ENCODE measurements at places on chromosomes 12 and 14. TPM values are rescaled to one million over a fixed set of nuclear protein-coding genes. Genes with fewer than 3 reads are reported as not detected.

- DNase-seq = no peak
These were observed at the start of gene OR4K5 for GRCh38 chr14:19920021-19920657. Gene OR4K5 (plus strand): TSS chr14:19920607. CDS start chr14:19920607, 0 bp downstream.

GRCh38 chr14:72479461-72479931 lies 414.4 kb downstream of the DPF3 start:
- DNase-seq = no peak

DNA sequence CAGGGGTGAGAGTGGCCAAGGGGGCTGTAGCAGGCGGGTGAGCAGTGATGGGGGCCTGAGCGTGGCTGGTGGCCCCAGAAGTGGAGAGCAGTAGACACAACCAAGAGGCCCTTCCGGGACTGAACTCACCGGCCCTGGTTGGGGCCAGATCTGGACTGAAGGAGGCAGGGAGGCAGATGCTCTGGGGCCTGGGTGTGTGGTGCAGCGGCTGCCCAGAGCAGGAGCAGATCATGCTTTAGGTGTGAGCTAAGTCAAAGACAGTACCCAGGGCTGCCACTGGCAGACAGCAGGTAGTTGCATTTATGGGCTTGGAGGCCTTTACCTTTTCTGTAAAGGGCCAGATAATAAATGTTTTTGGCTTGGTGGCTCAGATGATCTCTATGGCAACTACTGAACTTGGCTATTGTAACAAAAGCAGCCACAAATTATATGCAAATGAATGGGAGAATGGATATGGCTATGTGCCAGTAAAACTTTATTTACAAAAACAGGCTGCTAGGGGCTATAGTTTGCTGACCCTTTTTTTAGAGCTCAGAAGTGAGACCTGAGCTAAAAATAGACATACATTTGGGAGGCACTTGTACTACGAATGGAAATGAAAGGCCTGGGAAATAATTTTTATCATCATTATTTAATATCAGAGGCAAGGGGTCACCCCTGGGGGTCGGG lies 25.6 kb downstream of the SETD1B start:
- DNase-seq = no peak

DNA sequence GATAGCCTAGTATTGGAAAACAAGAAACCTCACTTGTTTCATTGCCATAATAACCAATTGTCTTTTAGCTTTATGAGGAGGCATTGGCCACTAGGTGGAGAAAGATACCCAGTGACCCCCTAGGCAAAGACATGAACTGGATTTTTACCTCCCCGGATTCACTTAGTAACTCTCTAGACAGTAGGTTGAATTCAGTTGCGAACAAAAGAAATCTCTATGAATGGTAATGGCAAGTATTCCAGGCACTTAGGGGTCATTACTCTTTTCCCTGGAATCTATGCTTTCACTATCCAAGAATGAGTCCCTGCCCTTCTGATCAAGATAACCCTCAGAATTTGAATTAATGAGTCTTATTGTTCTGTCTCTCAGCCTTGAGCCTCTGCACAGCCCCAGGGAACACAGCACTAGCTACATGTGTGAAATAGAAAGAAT lies 29.5 kb upstream of the RHOJ start:
- DNase-seq = no peak

- no peak for DNase-seq
These were observed 96.9 kb downstream of the STXBP6 start for GRCh38 chr14:24952851-24953666.

GRCh38 chr12:121942145-121942718 lies 23.8 kb downstream of the CFAP251 start:
- no peak for DNase-seq

DNA sequence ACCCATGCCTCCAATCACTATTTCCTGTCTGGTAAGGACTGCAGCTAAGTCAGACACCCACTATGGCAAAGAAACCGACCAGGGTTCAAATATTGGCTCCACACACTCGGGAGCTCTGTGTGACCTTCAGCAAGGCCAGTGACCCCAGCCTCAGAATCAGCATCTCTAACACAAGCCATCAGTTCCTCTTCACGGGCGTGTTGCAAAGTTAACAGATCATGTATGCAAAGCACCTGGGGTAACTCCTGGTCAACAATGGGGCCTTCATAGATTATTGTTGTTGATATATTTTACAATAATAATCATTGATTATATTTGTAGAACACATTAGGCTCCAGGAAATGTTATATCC lies 6.2 kb upstream of the FAM222A start:
- no peak for DNase-seq

Gene SOAT2
- not detected for total RNA-seq

All from gastrocnemius medialis (tissue), 4 donors.